Stimulated activated CD8-positive, alpha-beta memory T cell treated with anti-CD3 and anti-CD28 coated beads, Interleukin-2, amount 100 ng/mL, for 1 hour (primary cell): ENCODE measurements at places on chromosomes 2 and 18.

DNA sequence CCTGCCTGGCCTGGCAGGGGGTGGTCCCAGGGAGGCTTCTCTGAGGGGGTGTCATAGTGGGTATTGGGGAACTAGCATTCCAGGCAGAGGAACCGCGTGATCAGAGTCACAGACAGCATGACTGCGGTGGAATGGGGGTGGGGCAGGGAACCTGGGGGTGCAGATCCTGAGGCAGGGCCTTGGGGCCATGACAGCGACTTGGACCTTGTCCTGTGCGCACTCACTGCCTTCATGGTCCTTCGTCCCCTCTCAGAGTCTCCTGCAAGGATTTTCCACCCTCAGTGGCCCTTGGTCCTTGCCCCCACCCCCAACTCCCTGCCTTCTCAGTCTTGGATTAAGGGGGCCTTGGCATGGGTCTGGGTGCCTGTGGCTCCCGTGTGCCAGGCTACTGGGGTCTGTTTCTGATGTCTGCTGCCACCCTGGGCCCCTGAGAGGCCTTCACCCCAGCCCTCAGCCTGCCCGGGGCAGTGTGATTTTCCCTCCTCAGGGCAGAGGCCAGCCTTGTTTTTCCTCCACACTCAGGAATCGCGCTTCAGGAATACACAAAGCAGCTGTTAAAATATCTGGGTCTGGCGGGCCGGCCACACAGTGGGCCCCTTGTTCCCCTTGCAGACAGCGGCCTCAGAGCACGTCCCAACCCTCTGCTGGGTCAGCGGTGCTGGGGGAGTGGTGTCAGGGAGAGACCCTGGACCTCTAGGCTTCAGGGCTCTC is 51.6 kb downstream of the GLI2 start:
- no peak for DNase-seq

DNA sequence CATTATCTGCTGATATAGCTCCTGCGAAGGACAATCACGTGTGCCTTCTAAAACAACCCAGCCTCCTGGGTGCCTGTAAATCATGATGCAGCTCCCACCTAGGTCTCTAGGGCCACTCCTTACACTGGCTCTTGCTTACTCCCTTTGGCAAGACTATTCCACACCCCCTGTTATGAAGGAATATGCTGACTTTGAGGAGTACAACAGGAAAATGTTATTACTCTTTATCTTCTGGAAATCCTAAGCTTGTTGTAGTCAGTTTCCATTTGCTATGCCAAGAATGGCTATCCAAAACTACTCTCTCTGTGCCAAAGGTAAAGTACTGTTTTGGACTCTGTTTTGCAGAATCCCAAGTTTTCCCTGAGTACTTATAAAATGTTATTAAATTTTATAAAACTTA is 7.7 kb downstream of the SGO2 start:
- no peak for DNase-seq

DNA sequence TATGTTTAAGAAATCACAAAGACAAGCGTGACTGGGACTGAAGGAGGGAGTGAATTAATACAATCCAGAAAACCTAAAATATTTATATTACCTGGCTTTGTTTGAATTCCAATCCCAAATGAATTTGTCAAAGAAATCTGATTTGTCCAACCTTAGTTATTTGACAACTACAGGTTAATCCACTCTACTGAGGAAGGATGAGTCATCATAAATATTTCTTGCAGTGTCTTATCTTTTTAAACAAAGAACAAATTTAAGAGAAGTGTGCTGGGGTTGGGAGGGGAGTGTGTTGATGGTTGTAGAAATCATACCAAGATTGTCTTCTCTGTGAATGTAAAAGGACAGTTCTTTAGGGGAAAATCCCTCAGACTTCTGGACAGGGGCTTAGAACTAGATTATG is 1106.3 kb upstream of the SLC39A10 start:
- no peak for DNase-seq

DNA sequence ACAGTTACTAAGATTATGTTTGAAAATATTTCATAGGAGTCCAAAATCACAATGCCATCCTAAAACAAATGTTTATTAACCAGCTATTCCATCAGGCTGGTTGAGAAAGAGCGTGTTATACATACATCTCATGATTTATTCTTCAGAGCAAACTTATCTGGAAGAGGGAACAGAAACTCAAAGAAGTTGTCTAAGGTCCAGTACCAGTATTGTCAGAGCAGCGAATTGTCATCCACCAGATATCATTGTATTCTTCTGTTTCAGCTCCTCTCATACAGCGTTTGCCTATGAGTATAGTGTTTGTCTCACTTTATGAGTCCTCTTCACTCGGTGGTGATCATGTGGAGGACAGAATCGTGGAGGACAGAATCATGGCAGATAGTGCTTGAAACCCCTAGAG is 238.2 kb downstream of the OSR1 start:
- DNase-seq, result no peak

DNA sequence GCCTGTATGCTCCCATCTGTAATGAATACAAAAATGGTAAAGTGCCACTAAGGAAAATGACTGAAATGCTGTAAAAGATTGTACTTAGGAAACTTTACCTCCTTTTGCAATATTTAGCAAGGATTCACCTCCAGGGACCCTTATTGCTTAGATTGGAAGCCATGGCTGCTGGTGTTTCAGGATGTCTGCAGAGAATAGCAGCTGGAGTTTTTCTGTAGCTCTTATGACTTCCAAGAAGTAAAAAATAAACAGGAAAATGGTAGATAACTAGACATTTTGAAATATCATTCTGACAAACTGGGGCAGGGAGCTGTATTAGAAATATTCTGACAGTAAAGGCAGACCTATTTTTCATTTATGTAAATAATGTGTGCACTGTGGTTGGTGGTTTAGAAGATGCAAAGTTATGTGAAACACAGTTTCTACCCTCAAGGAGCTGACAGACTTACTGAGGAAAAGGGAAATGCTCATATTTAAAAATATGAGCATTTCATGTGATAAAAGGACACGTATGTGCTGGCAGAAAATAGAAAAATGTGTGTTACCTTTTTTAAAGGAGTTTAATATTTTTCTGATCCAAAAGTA is 224.9 kb upstream of the BOD1L2 start:
- no peak for DNase-seq

DNA sequence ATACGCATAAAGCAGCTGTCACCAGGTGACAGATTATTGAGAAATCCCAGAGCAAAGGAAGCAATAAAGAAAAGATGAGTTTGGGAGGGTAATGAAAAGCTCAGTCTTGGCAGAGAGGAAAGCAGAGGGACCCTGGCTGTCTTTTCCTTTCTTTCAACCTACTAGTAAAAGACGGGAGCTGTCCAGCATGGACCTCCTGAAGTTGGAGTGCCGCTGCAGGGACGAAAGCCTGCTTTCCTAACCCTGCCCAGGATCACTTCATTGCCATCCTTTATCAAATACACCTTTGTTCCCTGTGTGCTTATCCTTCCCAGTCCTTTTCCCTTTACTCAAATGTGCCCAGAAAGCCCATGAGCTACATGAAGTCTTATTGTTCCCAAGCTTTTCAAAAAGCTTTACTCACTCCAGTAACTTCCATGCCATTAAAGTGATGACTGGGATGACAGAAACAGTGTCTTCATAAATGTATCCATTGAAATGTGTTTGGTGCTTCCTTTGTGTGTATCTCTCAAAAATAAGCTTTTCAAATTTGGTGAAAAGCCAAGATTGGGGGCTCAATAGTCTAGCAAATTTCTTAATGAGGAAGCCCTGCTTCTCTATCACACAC is 3.7 kb upstream of the SPR start:
- DNase-seq, result no peak

DNA sequence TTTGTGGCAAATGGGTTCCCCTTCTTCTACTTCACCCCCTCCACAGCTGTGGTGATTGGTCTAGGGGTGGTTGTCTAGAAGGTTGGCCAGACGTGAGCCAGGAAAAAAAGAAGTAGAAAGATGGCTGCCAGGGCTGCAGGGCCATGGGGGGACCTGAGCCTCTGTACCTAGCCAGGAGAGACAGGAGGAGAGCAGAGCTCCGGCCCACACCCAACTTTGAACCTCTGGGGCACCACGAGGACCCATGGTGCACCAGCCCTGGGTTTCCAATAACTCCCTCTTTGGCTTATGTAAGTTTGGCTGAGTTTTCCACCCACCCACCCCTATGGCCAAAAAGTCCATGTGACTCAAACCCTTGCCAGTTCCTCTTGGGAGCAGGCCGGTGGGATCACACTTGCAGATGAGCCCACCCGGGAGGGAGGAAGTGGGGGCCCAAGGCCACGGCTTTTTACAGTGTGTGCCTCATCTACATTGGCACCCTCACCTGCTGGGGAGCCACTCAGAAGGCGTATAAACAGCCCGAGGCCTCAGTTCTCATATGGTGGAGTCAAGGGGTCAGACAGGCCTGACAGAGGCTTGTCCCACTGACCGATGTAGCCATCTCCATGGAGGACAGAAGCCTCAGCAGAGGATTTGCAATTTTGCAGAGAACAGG is 293.1 kb upstream of the HDAC4 start:
- DNase-seq, result no peak

DNA sequence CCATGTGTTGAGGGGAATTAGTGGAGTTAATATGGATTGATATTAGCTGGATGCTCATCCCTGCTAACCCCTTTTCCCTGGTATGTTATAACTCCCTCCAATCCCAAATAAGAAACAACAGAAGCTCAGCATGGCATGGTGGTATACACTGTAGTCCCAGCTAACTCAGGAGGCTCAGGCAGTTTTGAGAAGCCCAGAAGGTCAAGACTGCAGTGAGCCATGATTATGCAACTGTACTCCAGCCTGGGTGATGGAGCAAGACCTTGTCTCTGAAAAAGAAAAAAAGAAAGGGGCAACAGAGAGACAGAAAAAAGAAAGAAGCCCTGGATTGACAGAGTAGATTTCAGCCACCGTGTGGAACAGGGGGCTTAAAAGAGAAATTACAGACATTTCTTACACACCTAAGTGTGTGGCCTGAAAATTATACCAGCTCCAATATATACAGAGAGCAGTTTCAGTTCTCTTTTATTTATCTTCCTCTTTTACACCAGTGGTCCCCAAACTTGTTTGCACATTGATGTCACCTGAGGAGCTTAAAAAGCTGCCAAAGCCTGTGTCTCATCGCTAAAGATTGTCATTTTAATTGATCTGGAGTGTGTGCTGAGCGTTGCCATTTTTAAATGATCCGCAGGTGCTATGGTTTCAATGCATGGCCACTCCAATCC is 203.6 kb downstream of the UBE2E3 start:
- no peak for DNase-seq

- no peak for DNase-seq
Observed at GRCh38 chr2:220460257-220460985, 833.0 kb downstream of the SLC4A3 start.

- DNase-seq, result no peak
Observed at GRCh38 chr2:234286118-234286598, 210.7 kb downstream of the ARL4C start.

DNA sequence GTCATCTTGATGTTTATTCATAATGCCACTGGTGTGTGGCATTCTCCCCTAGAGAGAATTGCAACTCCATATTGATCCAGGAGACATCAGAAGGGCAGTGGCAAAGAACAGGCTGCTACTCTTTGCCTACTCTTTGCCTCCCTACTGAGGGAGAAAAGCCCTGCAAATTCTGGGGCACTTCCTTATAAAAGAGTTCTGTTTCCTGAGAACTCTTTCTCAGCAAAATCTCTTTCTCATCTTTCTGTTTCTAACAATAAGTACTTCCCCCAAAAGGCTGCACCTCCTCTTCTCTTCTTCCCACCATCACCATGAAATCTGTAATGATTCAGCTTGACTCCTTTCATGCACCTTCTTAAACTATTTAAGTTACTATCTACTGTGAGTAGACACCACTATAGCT is 270.3 kb downstream of the MREG start:
- no peak for DNase-seq

DNA sequence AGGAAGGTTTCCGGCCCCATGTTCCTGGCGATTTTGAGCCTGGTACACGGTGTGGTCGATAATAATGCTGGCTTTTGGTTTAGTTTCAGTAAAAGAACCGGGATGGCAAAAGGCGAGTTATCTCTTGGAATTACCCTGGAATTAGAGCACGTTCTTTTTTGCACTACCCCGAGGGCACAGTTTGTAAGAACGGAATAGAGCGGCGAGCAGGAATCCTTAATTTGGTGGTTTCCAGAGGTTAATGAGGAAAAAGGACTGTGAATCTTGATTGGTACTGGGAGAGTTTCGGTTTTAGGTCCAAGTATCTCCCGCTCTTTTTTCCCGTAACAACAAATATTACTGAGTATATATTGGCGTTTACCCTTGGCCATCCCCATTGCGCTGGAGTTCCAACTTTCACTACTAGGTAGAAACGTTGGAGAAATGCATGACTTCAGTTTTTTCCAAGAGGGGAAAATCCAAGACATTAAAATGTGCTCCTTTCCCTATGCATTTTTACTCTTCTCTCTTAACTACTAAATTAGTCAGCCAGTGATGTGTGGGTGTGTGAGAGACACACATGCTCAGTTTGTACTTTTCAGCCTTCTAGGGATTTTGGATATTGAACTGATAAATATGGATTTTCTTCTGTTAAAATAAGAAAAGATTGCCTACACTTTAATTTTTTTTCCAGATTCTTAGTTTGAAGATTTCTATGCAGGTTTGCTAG is 160.8 kb downstream of the AGPS start:
- no peak for DNase-seq

DNA sequence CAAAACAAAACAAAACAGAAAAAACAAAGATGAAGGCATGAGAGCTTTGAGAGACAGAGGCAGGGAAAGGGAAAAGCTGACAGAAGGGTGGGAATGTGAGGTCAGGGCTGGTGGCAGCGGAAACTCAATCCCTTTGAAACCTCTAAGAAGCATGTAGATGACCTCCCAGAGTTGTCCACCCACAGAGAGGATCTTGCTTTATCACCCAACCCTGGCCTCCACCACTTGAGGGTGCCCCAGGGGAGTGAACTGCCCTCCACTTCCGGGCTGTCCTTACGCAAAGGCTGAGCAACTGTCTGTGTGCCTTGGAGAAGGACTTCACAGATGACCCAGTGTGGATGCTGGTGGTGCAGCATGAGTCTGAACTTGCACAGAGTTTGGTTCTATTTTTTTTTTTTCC is 26.7 kb downstream of the PDCL3 start:
- no peak for DNase-seq

DNA sequence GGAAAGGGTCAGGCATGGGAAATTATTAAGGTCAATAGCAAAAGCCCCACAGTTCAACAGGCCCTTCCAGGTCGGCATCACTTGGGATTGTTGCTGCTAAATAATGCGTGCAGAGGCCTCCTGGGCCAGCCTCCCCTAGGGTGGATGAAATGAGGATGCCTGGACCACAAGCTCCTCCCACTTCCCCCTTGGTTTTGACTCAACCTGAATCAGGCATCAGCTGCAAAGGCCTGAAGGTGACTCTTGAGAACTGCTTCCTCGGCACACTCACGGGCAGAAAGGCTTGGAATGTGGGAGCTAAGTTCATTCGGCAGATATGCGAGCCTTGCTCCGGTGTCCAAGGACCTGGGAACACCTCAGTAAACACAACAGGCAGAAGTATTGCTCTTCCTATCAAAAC is 69.3 kb downstream of the MBP start:
- DNase-seq, result peak; percentile 47
